ENCODE measurements at places on chromosomes 13 and 19.

- no peak for DNase-seq
Observed at GRCh38 chr13:52851137-52851962, 2.9 kb upstream of the PCDH8 start.

- DNase-seq, result no peak
Observed at GRCh38 chr19:4258181-4258580, 11.3 kb downstream of the YJU2 start.

GRCh38 chr13:40456397-40456953 lies 210.0 kb downstream of the FOXO1 start:
- no peak for DNase-seq

DNA sequence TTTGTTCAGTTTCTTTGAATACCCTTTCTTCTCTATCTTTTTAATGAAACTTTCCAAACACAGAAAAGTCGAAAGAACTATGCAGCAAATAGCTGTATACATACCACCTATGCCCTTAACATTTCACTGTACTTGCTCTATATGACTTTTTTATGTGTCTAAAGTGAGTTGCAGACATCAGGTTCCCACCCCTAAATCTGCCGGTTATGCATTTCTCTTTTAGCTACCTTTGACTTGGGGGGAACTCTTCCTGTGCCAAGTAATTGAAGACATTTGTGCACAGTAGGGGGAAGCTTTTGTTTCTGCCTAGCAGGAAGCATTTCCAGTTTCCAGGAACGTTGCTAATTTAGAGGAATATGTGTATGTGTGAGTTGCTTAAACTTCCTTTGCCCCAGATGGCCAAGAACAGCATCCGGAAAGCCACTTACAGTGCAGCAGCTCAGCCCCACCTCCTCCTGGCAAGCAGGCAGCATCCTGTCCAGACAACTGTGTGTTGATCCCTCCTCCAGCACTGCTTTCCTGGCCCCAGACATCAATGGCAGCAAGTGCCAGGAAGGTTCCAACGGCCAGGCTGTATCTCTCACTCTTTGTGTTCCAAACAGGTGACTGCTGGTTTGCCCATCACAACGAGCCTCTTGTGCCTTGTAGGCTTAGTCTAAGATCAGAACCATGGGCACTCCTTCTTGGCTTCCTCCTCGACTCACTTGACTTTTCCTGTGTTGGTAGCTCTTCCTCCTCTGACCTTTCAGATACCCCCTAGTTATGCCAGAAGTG lies 14.7 kb upstream of the GRAMD1A start:
- DNase-seq, result peak; percentile 24

- peak; percentile 95 for DNase-seq
Observed at GRCh38 chr13:27194895-27195764, 23.5 kb upstream of the USP12 start.

- no peak for DNase-seq
Observed at GRCh38 chr19:47891923-47892666, 6.0 kb upstream of the SULT2A1 start.

- DNase-seq, result no peak
Observed at GRCh38 chr19:23547816-23548430, 139.1 kb downstream of the ZNF675 start.

DNA sequence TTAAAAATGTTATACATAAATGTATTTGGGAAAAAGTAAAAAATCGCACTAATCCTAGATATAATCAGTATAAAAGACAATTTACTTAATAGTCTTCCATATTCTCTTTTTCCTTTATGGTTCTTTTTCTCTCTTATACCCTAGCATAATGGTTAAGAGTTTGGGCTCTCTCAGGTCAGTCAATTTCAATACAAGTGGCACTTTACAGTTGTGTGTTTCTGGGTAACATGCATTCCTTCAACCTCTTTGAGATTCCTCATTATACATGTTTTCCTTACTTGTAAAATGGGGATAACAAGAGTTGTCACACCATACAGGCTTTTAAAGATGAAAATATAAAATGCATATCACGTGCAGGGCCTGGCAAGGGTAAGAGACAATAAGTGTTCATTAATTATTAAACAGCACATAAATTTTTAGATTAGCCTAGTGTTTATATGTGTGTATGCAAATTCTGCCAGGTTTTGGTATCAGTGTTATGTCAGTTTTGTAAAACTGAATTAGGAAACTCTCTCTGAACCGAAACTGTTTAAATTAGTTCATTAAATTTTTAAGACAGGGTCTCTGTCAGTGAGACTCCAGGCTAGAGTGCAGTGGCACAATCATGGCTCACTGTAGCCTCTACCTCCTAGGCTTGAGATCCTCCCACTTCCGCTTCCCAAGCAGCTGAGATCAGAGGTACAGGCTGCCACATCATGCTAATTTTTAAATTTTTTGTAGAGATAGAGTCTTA lies 49.8 kb downstream of the ELF1 start:
- no peak for DNase-seq

DNA sequence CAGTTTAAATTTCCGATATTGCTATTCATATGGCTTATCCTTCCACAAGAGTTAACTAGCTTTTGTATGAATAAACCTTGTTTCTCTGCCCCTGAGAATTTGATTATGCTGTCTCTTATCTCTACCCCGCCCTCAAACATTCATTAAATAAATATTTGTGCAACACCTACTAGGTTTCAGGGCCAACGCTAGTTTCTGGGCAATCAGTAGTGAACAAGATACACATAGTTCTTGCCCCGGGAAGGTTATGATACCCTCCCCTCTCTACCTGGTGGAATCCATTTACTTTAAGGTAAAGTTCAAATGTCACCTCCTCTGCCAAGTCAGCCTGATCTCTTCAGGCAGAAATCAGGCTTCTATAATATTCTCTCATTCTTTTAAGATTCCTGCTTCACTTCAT lies 16.6 kb upstream of the USP12 start:
- DNase-seq, result no peak

GRCh38 chr13:28147495-28147894 lies 9.2 kb downstream of the PAN3 start:
- peak; percentile 30 for DNase-seq

DNA sequence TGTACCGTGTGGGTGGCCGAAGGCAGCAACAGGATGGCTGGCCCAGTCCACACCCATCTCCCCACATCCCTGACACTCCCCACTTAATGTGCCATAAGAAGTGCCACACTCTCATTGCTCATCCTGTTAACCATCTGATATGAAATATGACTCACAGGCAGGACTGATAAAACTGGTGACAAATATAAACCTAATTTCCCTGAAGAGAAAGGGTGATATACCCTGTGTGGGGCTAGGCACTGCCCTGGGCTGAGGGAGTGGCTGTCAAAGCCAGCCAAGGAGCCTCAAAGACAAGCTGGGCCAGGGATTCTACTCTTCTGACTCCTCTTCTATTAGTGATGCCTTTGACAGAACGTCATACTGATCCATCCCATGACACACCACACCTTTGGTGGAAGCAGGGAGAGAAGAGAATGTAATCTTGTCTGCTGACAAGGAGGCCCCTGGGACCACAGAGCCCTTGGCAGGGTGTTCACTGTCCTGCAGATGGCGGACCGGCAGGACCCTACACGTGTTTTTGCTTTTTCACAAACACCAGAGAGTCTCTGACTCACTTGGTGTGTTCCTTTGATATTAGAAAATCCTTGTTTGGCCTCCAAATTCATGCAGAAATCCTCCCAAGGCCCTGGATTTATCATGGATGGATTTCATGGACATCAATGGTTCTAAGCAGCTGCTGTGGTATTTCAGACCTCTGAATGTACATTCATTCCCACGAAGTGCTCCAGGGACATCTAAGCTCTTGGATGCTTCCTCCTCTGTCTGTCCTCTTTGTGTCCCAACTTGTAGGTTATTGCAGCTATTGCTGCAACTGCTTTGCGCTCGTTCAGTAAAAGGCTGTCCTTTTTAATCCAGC lies 98.0 kb upstream of the WASF3 start:
- no peak for DNase-seq

- no peak for DNase-seq
Observed at GRCh38 chr19:46337487-46337886, 9.4 kb upstream of the PPP5C start.

GRCh38 chr19:58227964-58228584 lies 640 bp upstream of the ZNF544 start:
- no peak for DNase-seq

GRCh38 chr19:9538183-9539058 lies at the start of gene ZNF426:
Gene ZNF426, minus strand, starts transcription at chr19:9538645. Its CDS starts 2,413 bp downstream, at chr19:9536232.
- peak; percentile 91 for DNase-seq

GRCh38 chr13:99375738-99376080 lies 68.5 kb upstream of the GPR183 start:
- DNase-seq, result no peak

Measured in IMR-90 (cell line).